ENCODE measurements at places on chromosomes 11 and 22.

GRCh38 chr11:15412054-15412453 is 297.3 kb downstream of the INSC start:
- no peak for DNase-seq

DNA sequence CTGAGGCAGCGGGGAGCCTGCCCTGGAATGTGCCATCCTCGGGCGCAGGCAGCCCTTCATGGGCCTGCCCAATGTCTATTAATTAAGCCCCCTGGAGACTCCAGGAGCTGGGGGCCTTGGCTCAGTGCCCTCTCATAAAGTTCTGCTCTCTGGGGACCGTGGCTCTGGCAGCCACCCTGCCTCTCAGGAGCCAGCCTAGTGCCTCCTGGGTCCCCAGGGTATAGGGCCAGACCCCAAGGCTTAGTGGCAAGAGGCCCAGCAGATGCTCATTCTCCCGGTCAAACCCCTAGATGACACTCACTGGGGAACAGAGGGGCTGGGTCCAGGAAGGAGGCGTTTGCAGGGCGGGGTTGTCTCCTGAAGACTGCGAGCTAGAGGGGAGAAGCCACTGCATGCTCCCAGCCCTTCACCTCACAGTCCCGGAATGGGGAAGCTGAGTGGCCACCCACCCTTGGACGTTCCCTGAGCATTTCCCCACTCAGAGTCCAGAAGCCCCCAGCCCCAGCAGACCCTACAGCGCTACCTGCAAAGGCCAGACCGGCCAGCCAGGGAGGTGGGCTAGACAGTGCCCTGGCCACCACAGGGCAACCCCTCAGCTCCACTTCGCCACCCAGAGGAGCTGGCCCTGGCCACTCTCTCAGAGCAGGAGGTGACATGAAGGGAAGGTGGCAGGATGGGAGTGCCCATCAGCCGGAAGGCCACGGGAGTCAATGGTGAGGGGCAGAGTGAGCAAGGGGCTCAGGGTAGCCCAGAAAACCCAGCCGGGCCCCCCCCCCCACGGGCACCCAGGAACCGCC is 83.0 kb downstream of the CDKN1C start:
- no peak for DNase-seq

DNA sequence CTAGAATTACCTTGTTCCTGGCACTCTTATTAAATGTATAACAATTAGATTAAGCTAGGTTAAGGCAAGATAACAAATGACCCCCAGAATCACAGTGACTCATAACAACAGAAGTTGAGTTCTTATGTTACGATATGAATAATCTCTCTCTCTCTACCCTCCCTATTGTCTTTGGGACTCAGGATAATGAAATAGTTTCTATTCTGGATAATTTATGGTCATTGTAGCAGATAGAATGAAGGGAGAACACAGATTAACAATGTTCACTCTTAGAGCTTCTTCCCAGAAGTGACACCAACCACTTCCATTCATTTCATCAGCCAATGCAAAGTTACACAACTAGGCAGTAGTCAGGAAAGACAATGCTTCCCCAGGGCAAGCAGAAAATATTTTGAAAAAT is 334.5 kb downstream of the C11orf87 start:
- DNase-seq: no peak

DNA sequence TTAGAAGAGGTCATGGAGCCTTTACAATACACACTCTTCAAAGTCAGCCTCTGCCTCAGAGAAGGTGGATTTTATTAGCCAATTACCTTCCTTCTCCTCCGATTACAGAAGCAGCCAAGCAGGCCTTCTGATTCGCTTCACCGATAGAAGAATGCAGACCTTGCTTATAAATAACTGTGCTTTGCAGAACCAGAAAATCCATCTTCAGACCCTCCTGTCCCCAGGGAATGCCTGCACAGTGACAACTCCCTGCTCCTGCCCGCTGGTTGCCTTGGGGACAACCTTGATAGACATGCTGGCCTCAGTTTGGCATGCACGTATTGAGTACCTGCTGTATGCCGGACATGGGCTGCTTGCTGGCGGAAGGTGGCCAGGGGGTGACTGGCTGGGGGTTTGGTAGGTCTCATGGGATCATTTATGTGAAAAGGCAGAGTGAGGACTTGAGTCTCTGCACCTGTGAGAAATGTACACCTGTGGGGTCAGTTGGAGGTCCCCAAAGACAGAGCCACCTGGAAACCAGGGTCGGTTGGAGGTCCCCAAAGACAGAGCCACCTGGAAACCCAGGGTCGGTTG is 1238.7 kb downstream of the BRD1 start:
- no peak for DNase-seq

DNA sequence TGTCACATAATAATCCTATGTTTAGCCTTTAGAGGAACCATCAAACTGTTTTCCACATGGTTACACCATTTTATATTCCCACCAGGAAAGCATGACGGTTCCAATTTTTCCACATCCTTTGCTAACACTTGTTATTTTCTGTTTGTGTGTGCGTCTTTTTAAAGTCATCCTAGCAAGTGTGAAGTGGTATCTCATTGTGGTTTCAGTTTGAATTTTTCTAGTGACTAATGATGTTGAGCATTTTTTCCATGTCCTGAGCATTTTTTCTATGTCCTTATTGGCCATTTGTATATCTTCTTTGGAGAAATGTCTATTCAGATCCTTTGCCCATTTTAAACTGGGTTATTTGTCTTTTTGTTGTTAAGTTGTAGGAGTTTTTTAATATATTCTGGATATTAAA is 53.7 kb upstream of the DEPDC7 start:
- no peak for DNase-seq
